ENCODE measurements at places on chromosomes 2 and 18.

GRCh38 chr18:58988600-58988999, 123.9 kb downstream of the ZNF532 start:
- DNase-seq: no peak

- no peak for DNase-seq
These were observed 72.6 kb downstream of the CTAGE1 start for GRCh38 chr18:22344908-22345670.

DNA sequence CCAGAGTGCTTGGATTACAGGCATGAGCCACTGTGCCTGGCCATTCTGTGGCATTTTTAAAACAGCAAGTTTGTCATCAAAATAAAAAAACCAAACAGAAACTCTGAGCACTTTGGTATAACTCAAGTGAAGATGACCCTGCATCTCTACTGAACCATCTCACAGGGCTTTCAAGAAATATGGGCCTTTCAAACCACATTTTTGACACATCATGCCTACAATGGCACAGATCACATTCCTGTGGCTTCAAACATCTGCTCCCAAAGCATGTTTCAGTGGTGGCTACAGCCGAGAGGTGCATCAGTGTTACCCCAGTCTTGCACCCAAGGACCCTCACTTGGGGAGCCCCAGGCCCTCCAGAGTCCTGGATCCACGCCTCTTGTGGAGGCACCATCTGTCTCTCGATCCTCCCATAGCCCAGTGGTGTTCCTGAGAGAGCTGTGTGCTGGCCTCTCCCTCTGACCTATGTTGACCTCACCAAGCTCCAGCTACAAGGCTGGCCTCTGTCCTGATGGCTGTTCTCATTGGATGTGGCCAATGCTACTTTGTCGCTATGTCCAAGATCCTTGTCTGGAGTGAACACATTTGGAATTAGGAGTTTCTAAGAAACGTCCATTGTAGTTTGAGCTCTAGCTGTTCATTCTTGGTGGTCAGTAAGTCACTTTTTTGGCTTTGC, 55.2 kb upstream of the RALBP1 start:
- DNase-seq: no peak

GRCh38 chr18:40452599-40452998, 1502.4 kb upstream of the PIK3C3 start:
- no peak for DNase-seq

GRCh38 chr2:102005989-102006885, 14.5 kb downstream of the IL1R2 start:
- DNase-seq: no peak

DNA sequence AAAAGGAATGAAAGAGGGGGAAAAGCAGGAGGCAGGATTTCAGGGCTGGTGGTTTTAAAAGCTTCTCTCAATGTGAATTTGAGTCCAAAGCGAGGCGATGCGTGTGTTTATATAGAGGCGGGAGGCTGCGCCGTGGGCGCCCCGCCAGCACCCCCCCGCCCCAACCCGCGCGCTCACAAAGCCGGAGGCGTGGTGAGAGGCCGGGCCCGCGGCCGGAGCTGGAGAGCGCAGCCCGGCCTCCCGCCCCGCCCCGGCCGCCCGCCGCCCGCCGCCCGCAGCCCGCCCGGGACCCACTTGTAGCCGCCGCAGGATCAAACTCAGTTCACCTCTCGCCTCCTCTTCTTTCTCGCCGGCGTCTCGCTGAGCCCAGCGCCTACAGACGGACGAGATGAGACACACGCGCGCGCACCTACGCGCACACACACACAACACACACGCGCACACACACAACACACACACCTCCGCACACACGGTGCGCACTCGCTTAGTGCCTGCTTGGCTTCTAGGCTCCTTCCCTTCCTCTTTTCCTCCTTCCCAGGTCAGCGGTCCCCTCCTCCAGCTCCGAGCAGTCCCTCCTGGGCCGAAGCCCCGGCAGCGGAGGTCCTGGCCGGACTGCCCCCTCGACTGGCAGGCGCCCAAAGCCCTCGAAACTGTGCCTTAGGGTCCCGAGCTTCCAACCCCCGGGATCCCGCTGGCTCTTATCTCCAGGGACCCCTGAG, 1.3 kb upstream of the CYP26B1 start:
- peak; percentile 82 for DNase-seq

- peak; percentile 24 for DNase-seq
These were observed 37.9 kb downstream of the MTERF4 start for GRCh38 chr2:241064008-241064801.

GRCh38 chr2:134245340-134245984, 8.4 kb upstream of the MGAT5 start:
- peak; percentile 76 for DNase-seq

GRCh38 chr2:170202437-170202836, 24.5 kb downstream of the MYO3B start:
- DNase-seq: peak; percentile 37

- no peak for DNase-seq
These were observed 16.8 kb downstream of the DBI start for GRCh38 chr2:119383410-119384140.

DNA sequence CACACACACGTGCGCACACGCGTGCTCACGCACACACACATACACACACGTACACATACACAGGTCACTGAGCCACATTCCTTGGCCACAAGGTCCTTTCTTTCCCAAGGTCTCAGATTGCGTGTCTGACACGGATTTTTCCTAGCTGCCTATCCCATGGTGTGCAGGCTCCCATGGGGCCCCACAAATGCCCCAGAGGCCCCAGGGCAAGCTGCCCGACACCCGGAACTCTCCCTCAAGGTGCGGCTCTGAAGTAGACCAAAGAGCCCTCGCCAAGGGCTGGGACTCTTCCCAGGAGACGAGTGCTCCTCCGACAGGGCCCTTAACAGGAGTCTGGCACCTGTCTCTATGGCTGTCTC, 46.7 kb downstream of the SDC1 start:
- DNase-seq: no peak

GRCh38 chr2:43699761-43700160, 23.5 kb upstream of the C1GALT1C1L start:
- DNase-seq: no peak

DNA sequence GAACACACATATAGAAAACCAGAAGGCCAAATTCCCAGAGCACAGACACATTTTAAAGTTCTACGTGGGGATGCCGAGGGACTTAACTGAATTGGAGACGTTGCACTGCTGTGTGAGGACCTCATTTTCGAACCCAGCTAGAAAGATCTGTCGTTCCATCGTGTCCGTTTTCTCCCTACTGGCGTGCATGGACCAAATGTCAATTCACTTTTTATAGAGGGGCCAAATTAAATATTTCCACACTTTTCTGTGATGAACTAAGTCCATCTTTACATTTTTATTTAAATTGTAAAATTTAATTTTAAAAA, 692 bp upstream of the TSHZ1 start:
- no peak for DNase-seq

DNA sequence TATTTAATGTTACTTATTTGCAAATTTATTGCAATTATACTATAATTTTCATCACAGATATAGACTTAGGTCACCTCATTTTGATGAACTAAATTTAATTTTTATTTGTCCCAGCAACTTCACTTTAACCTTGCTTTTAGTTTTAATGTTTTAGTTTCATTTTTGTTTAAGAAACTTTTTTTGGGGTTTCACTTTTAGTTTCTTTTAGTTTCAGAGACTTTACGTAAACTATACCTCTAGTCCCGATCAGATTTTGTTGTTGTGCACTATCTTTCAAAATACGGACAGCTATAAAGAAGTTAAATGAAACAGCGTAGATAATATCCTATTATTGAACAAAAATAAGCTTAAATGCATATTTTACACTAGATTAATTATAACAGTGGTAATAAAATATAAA, 460.5 kb downstream of the ERBB4 start:
- DNase-seq: no peak

DNA sequence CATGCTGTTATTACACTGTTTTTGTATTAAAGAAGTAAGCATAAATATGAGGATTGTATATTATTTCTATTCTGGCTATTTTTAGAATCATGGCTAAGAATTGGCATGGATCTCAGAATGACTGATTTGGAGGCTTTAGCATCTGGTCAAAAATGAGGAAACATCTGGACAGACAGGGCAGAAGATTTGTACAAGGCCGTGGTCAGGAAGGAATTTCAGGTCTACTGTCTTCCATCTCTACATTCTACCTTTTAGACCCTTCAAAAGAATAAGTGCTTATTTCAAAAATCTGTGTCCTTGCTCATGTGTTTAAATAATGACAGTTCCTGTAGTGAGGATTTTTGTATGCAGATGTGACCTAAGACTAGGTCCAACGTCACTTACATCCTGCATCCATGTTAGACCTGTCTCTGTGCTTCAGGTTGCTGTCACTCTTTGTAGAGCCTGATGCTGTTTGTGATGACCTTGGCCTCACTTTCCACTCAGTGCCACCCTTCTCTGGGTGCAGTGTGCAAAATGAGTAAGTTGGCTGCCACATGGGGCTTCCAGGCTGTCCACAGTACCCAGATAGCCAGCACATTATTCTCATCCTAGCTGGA, 54.7 kb upstream of the B3GNT2 start:
- no peak for DNase-seq

GRCh38 chr2:172672114-172672513, 63.5 kb upstream of the RAPGEF4 start:
- DNase-seq: no peak

DNA sequence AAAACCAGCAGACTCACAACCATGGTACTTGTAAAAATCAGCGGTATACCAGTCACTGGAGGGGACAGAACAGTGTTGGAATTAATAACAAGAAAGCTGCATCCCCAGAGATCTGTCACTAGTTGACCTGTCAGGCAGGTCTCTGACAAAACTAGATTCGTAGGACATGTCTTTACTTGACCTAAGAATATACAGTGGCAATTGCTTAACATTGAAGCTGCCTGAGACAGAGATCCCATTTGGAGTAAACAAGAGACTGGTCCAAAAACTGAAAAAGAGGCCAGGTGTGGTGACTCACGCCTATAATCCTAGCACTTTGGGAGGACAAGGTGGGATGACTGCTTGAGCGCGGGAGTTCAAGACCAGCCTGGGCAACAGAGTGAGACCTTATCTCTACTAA, 7.2 kb upstream of the SS18 start:
- DNase-seq: no peak

DNA sequence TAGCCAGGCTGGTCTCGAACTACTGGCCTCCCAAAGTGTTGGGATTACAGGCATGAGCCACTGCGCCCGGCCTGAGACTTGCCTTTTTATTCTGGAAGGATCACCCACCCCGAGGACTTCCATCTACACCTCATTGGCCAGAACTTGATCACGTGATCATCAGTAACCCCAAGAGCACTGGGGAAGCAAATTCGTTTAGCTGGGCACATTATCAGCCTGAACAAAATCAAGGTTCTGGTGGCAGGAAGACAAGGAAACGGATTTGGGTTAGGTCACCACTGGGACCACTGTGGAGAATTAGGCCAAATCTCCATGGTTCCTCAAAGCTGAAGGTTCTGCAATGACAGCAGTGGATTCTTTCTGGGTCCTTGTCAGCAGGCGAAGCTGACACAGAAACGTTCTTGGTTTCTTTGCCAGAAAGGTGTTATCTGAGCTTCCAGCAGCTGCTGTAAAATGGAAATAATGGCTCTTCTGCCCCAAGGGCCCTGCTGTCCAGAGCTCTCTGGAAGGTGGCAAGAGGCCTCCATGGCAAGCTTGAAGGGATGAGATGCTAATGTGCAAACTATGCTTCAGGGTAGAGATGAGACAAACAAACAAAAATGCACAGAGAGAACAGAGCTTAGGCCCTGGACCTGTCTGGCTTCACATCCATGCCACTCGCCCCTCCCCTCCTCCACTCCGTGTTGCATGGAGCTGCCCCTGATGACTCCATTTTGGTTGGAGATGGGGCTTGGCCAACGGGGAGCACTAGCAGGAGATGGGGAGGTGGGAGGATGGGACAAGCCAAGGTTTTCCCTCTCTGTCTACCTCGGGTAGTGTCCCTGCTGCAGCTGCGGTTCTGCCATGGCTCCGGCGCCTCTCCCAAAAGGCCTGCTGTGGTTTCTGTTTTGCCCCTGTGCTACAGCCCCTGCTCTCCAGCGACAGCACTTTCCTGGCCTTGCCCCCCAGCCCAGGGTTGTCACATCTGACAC, 28.4 kb downstream of the TMEM177 start:
- DNase-seq: no peak

GRCh38 chr2:31434911-31435310, 20.4 kb upstream of the XDH start:
- DNase-seq: no peak

- no peak for DNase-seq
These were observed 54.5 kb downstream of the MAP4K4 start for GRCh38 chr2:101751875-101752619.

GRCh38 chr2:9807555-9808305, 35.5 kb upstream of the TAF1B start:
- DNase-seq: no peak

GRCh38 chr2:27885234-27885633, 5.0 kb downstream of the RBKS start:
- DNase-seq: no peak

- no peak for DNase-seq
These were observed 61.7 kb downstream of the INPP5D start for GRCh38 chr2:233121856-233122255.

DNA sequence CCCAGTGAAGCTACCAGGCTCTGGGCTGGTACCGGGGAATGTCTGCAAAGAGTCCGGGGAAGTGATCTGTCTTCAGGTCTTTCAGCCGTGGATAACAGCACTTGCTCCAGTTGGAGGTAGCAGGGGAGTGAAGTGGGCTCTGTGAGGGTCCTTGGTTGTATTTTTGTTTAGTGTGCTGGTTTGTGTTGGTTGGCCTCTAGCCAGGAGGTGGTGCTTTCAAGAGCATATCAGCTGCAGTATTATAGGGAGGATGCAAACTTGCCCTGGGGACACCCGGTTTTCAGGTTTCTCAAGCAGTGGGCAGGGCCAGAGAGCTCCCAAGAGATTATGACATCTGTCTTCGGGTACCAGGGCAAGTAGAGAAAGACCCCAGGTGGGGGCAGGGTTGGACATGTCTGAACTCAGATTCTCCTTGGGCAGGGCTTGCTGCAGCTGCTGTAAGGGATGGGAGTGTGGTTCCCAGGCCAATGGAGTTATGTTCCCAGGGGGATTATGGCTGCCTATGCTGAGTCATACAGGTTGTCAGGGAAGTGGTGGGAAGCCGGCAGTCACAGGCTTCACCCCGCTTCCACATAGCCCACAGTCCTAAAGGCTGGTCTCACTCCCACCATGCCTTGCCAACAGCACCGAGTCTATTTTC, 34.4 kb downstream of the ACAA2 start:
- no peak for DNase-seq

Data from femur (tissue), 1 donor.